ENCODE measurements at places on chromosomes 13 and 19. TPM values are rescaled to one million over a fixed set of nuclear protein-coding genes. Genes with fewer than 3 reads are reported as not detected.

The ZNF90 gene
- 0.15 TPM for total RNA-seq

The GNA15 gene
- total RNA-seq: not detected

The NKPD1 gene
- not detected for total RNA-seq

The RFPL4AL1 gene
- total RNA-seq: not detected

The ATP11A gene
- total RNA-seq: 13.5 TPM

The CABP5 gene
- total RNA-seq: not detected

The PTGIR gene
- 8.2 TPM for total RNA-seq

The SPTBN4 gene
- 1.5 TPM for total RNA-seq

The CLIP3 gene
- total RNA-seq: 34.3 TPM

The CAPS gene
- 4.1 TPM for total RNA-seq

The GRK1 gene
- not detected for total RNA-seq

The PLK5 gene
- not detected for total RNA-seq

The TNFSF13B gene
- 2.7 TPM for total RNA-seq

The ADGRE2 gene
- total RNA-seq: 0.24 TPM

The TMEM150B gene
- total RNA-seq: not detected

The RXFP2 gene
- not detected for total RNA-seq

The KCTD12 gene
- total RNA-seq: 39.4 TPM

The DCAF15 gene
- 9.0 TPM for total RNA-seq

The SYCN gene
- total RNA-seq: not detected

The C1QTNF9 gene
- not detected for total RNA-seq

The ZNF534 gene
- 0.06 TPM for total RNA-seq

The GNG7 gene
- total RNA-seq: 0.69 TPM

The ZNF726 gene
- total RNA-seq: not detected

The ZNF541 gene
- total RNA-seq: not detected

The SBK2 gene
- total RNA-seq: not detected

The MCF2L gene
- 1.7 TPM for total RNA-seq

The ETV2 gene
- total RNA-seq: 1.2 TPM

The RNF225 gene
- total RNA-seq: not detected

The A1BG gene
- total RNA-seq: 24.8 TPM

The HSPBP1 gene
- total RNA-seq: 23.6 TPM

The PRSS57 gene
- total RNA-seq: not detected
